ENCODE measurements at places on chromosomes 6 and 20. TPM values are rescaled to one million over a fixed set of nuclear protein-coding genes. Genes with fewer than 3 reads are reported as not detected.

XKR7 gene
- not detected for polyA plus RNA-seq

PGC gene
- not detected for polyA plus RNA-seq

C6orf89 gene
- polyA plus RNA-seq, result 59.7 TPM

EFCAB8 gene
- not detected for polyA plus RNA-seq

CNBD2 gene
- 1.8 TPM for polyA plus RNA-seq

- DNase-seq, result no peak
Measured at GRCh38 chr6:39228111-39228971, 934 bp downstream of the KCNK5 start.

GRCh38 chr6:24472181-24472580 lies 17.2 kb downstream of the GPLD1 start:
- DNase-seq, result no peak

DNA sequence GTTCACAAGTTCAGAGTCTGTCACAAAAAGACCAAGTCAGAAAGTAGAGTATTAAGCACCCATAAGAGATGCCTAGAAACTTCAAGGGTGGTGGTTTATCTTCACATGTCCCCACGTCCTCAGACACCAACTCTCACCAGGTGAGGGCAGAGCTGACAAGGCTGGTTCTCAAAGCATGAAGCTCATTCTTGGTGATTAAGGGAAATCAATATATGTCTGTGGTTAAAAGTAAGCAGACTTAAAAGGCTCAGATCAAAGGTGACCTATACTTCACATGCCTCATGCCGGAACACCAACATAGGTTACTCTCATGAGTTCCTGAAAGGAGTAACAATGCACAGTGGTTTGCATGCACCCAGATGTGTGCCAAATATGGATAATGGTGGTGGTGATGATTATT lies 27.0 kb downstream of the IL17A start:
- no peak for DNase-seq

DNA sequence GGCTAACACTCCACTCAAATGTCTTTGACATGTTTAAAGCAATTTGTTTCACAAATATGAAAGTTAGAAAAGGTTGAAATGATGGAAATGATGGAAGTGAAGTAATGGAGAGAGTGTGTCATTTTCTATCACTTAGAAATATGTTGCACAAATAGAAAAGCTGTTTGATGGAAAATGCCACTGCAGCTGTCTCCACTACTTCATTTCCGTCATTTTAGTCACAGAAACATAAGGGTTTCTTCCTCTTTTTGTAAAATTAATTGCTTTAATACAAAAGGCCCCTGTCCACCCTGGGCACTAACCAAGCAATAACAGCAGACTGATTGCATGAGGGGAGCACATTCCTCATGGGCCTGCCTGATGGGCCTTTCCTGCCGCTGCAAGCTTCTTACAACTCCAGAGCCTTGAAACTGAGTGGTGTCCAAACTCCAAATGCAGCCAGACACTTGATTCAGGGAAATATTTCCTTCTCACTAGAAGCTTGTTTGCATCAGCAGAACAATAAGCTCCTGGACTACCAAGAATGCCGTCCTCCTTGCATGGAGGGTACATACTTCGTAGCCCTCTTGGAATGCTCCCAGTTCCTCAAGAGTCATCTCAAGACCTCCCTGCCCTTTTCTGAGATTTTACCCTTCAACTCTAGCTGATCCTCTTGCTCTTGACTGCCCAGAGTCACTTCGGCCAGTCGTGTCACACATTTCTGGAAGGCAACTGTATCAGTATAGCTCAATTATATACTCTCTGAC lies 36.1 kb downstream of the F13A1 start:
- no peak for DNase-seq

- DNase-seq, result no peak
Measured at GRCh38 chr6:51108563-51109234, 290.0 kb downstream of the TFAP2B start.

GRCh38 chr6:152572338-152573088 lies 64.6 kb downstream of the SYNE1 start:
- DNase-seq, result no peak

DNA sequence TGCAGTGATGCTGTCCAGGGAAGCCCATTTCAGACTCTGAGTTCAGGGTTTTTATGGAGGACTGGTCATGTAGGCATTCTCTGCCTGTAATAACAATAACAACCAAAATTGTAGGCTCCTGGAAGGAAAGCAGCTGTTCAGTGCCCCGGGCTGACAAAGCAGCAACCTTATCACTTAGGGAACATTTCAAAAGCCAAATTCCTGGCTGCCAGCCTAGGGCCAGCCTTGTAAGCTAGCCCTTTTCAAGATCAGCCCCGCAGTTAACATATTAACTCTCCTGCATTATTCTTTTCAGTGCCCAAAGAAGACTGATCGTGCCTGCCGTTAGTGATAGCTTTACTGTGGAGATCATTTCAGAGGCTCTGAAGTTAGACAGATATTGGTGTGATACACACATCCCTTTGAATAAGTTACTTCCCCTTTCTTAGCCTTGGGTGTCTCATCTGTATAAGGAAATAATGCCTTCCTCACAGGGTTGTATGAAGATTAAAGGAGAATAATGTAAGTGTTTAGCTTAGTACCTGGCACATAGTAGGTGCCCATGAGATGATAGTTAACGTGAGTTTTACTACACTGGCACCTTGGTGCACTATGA lies 44.1 kb downstream of the CTNNBL1 start:
- DNase-seq, result no peak

- no peak for DNase-seq
Measured at GRCh38 chr6:10479939-10480700, 41.0 kb upstream of the GCNT2 start.

Measured in AG04450 (cell line).